ENCODE measurements at places on chromosomes 13 and 19.
A peak's percentile ranks its signal among the peaks of the same experiment; 100 is the strongest.

DNA sequence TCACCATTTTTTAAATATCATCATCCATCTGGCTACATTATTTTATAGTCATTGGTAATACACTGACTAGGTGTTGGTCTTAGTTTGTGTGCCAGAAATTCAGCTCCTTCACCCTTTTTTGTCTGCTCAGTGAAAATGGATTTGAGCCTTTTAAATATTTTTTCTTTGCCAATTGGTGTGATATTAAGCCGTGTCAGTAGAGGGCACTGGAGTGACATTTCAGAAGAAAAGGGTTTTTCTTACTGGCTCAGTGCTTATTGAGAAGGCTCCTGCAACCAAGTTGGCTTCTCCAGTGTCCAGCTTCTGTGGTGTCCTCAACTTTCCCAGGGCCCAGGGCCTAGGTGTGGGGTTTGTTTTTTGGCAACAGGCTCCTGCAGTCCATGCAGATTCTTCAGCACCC lies 546.6 kb downstream of the DACH1 start:
- DNase-seq, result no peak

DNA sequence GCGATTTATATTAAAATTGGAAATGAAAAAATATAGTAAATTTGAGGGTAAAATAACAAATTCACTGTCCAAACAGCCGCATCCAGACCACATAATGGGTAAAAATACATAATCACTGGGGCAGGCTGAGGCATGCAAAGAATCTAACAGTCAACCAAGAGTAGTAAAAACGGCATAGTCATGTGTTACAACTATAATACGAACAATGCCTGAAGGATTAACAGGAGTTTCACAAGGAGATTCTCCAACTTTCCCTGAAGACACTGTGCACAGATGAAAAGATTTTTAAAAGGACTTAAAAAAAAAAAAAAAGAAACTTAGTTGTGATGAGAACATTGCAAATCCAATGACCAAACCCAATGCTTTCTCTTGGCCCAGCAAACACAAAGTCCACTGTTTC lies 20.4 kb upstream of the ATXN8OS start:
- no peak for DNase-seq

DNA sequence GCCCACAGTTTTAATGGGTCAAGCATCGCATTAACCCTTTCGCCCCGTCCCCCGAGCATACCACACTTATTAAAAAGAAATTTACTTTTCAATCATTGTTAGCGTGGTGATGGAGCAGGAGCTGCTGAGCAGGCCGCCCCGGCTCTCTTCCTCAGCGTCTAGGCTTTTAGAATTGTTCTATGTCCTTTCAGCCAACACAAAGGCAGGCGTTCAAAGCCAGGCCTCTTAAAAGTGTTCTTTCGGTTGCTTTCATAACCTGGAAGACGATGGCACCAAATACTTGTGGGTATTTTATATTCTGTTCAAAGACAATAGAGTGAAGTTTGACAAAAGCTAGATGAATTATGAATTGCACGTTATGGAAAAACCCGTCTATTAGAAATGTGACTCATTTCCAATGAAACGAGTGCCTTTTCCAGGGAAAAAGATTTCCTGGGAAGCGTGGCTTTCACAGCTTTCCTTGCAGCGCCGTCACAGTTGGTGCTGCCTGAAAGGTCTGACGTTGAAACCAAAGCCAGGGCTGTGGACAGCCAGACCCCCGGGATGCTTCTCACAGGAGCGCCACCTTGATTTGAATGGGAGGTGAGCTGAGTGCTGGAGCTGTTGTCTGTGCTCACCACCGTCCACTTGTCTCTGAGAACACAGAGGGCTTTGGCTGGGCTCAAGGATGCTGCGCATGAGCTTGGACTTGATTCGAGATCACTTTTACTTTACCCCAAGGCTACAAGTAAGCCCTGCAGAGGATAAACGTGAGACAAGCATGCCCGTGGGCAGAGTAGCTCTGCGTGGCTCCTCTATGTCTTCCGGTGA lies 78.8 kb downstream of the SOX1 start:
- DNase-seq, result no peak

DNA sequence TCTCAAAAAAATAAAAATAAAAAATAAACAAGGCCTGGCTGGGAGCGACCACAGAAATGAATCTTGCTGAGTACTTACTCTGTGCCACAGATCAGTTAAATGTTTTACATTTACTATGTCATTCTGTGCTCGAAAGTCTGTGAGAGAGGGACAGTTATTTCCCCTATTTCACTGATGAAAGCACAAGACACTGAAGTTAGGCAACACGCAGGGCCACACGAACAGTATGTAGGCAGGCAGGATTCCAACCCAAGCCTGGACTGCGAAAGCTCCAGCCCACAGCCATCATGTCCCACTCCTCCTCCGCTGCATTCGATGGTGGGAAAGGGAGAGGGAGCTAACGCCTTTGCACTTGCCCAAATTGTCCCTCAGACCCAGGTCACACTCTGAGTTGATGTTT lies 34.2 kb downstream of the RUBCNL start:
- no peak for DNase-seq

GRCh38 chr13:20354722-20355121 lies 122.6 kb upstream of the GJB6 start:
- DNase-seq, result no peak

GRCh38 chr19:7658219-7658686 lies 10.6 kb upstream of the RETN start:
- peak; percentile 54 for DNase-seq

Data from stimulated activated CD8-positive, alpha-beta memory T cell treated with anti-CD3 and anti-CD28 coated beads, Interleukin-4, amount 100 ng/mL, for 48 hours (primary cell).